ENCODE measurements at places on chromosomes 12 and 14.
A peak's percentile ranks its signal among the peaks of the same experiment; 100 is the strongest.

DNA sequence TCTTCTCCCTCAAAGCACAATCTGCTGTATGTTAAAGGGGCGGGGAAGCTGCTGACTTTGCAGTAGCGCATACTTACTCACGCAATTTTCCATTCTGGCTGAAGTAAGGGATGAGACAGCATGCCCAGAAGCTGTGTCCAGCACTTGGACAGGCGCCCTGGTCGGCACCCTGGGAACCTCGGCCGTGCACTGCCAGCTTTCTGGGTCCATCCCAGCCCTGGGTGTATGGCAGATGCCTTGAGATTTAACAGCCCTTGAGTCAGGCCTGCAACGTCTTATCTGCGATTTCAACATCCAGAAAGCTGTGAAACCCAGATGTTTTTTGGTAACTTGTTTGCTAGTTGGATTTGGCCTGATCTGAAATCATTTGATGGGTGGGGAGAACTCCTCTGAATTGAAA is 16.1 kb downstream of the EML1 start:
- DNase-seq: no peak

GRCh38 chr12:73892201-73892600 is 645.4 kb upstream of the ATXN7L3B start:
- DNase-seq: no peak

DNA sequence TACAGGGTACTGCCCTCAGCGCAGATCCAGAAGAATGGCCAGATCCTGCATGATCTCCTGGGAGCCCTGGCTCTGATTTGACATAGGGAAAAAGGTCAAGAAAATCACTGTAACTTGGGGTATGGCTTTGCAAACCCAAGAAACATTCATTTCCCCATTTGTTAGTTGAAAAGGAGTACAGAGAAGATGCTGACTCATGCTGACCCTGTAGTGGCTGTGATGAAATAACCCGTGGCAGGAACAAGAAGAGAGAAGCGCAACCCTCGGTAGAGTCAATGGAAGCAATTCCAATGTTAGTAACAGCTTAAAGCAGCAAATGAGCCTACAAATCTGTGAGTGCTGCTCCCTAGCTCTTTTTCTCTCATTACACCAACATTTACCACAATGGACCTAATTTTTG is 281.6 kb upstream of the NPAS3 start:
- DNase-seq: no peak

DNA sequence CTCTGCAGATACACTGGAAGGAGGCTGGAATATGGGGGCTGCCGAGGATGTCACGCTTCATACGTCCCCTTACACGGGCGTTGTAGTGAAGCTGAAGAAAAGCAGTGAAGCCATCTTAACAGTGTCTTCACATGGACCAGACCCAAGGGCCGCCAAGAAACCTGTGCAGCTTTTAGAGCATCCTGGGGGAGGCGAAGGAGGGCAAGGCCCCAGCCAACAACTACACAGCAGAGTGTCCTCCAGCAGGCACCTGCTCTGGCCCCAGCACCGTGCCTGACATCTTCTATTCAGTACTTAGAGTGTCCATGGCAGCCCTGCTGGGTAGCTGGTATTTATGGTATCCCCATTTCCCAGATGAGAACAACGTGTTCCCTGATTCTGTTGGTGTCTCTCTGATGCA is 48.9 kb upstream of the RIN3 start:
- DNase-seq: no peak

GRCh38 chr12:68804657-68805591 is 3.1 kb upstream of the MDM2 start:
- no peak for DNase-seq

GRCh38 chr12:26825459-26826016 is 7.5 kb downstream of the ITPR2 start:
- no peak for DNase-seq

DNA sequence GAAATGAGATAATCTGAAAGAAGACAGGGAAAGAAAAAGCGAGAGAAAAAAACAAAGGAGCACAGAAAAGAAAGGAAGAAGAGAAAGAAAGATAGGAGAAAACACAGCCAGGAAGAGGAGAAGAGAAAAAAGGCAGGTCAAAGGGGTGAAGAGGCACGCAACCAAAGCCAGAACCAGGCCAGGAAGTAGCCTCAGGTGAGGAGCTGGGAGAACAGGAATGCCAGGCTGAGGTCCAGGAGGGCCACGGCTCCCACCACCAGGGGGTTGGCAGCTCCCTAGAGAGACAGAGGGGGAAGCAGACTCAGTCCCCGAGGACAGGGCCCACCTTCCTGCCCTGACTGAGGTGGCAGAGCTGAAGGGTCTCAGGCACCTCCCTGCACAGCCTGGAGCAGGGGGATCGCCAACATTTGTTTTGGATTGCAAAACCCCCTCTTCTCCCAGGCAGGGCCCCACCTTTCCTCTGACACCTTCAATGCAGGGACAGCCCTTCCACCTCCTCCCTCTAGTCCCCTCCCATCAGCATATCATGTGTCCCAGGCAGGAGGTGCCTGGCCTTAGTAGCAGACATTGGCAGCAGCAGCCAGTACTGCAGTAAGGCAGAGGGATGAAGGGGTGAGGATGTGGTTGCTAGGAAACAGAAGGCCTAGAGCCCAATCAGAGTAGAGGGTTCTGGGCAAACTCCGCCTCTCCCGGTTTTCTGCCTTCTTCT is 2.0 kb upstream of the AP1G2 start:
- DNase-seq: peak; percentile 62

DNA sequence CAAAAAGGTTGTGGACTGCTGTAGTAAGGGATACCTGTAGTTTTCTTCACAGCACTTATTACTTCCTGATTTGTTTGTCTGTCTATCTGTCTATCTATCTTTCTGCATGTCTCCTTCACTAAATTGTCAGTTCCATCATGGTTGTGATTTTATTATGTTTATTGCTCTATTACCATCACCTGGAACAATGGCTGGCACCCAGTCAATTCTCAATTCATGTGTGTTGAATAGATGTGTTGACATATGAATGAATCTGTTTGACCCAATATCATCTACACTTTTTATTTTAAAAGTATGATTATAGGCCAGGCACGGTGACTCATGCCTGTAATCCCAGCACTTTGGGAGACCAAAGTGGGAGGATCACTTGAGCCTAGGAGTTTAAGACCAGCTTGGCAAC is 224.4 kb downstream of the NUBPL start:
- DNase-seq: no peak

GRCh38 chr14:71538938-71539649 is 393.1 kb upstream of the RGS6 start:
- DNase-seq: no peak

- peak; percentile 8 for DNase-seq
Measured at GRCh38 chr14:59511916-59512575, 27.7 kb downstream of the JKAMP start.

GRCh38 chr12:124994437-124994975 is 1.1 kb downstream of the BRI3BP start:
- peak; percentile 17 for DNase-seq

DNA sequence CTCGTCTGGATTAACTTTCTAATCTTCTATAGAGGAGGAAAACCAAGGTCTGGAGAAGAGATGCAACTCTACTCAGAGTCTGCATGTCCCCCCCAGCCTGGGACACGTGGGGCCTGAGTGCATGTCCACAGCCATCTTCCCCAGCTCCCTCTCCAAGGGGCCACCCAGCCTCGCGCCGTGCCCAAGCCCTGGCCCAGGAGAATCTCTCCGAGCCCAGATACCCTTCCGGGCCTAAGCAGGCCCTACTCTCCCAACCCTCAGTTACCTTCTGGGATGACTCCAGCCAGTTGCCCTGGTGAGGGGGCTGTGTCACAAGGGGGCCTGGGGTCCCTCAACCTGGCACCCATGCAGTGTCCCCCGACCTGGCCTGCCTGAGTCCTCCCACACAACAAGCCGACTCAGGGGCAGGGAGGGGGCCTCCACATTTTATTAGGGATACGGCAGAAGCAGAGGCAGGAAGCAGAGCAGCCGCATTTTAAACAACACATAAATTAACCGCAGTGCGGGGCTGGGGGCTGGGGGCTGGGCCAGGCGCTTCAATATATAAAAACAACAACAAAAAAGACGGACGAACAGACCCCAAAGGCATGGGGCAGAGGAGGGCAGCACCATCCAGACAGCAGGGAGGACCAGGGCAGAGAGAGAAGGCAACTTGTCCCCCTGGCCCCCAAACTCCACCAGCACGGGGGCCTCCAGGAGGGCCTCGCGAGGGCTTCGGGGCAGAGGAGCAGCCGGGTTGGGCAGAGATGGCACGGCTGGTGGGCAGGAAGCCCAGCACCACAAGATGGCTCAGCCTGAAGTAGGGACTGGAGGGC is 37.3 kb downstream of the NCKAP5L start:
- DNase-seq: no peak

DNA sequence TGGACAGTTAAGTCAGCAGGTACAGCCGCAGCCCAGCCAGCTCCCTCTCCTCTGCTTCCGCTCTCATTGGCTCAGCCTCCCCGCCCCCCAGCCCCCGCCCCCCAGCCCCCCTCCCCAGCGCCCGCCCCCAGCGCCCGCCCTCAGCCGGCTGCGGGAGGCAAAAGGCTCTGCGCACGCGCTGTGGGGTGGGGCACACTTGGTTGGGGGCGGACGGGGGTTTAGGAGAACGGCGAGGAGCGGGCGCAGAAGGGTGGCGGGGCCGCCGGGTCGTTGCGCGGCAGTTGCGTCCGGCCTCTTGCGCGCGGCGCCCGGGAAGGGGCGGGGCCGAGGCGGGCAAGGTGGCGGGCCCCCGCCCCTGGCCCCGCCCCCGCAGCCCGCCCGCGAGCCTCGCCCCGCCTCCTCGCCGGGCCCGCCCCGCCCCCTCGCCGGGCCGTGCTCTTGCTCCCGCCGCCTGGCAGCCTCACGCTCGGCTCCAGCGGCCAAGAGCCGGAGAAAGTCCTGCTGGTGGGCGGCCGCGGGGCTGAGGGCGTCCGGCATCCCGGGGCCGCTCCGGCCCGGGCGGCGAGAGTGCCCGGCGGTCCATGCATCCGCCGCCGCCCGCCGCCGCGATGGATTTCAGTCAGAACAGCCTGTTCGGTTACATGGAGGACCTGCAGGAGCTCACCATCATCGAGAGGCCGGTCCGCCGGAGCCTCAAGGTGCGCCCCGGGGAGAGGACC is at the start of gene PPP4R4:
PPP4R4 (plus strand) TSS at position 438 of the 719 bp plus-strand sequence; CDS start at position 582, 144 bp downstream.
- peak; percentile 88 for DNase-seq

- no peak for DNase-seq
Measured at GRCh38 chr14:22489244-22489545, 99.8 kb downstream of the DAD1 start.

DNA sequence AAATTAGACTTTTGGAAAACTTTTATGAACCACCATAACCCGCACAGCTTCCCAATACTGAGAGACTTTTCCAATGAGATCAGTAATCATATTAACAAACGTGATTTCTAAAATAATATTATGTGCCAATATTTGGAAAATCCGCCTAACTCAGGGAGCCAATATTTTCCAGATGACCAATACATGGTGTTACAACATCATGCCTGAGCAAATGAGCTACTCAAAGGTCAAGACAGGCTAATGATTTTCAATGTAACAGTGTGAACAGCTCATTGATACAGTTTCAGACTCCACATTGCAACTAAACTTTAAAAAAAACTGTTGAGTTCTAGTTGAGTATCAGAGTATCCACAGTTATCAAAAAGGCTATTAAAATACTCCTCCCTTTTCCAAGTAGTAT is 46.8 kb downstream of the RNF34 start:
- no peak for DNase-seq

GRCh38 chr12:29551812-29552211 is 54.3 kb upstream of the OVCH1 start:
- no peak for DNase-seq

GRCh38 chr12:65526311-65526710 is 247.8 kb downstream of the MSRB3 start:
- DNase-seq: no peak

DNA sequence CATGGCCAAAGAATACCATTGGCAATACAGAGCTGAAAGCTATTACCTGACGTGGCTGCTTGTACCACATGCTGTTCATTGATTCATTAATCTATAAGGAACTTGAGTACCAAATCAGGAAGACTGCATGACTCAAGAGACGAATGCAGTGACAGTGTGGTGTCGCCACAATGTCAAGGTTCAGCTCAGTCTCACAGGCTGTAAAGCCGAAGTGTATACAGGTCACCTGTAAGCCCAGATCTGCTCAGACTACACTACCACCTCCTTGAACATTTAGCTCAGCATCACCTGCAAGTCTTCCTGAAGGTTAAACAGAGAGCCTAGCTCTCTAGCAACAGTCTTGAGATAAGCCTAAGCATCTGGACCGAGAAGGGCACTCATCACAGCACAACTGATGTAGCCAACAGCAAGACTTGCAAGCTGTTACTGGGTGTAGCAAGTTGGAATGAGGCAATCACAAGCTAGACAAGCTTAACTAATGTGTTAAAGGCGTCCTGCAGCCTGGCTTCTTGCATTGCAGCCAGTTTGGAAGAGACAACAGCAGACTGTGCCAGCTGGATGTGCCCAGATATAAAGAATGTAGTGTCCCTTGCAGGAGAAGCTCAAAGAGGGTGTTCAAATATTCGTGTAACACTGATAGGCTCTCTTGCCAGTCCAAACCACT is 21.0 kb downstream of the TMTC1 start:
- DNase-seq: no peak

DNA sequence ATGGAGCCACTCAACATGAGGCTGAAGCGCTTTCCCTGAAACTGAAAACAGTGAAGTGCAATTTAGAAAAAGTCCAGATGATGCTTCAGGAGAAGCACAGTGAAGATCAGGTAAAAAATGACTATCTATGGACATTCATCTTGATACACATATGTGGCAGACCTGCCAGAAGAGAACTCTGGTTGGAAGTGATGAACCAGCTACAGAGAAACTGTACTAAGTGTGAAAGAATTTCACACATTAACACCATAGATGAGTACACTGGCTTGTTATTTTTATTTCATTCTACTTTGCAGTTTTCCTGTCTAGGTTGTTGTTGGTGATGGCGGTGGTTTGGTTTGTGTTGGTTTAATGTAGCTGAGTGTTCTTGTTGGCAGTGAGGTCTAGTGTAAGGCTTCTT is 174.7 kb downstream of the ESR2 start:
- no peak for DNase-seq

DNA sequence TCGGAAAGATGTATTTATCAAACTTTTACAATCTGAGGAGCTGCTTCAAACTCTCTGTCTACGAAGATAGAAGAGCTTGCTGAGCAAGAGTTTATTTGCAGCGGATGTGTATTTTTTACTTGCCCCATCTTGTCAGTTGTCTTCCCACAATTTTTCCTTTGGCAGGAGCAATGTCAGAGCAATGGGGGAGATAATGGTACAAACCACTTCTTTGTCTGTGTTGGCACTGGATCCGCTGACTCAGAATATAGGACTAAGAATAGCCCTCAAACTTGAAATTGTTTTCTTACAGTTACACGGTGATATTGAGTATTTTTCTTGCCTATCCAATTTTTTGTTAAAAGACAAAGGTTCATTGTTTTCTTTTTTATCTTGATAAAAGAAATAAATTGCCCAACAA is 27.6 kb downstream of the HELB start:
- DNase-seq: no peak
